Activated T-helper 17 cell treated with anti-CD3 and anti-CD28 coated beads, Interleukin-2, amount 50 U/mL, for 72 hours (primary cell): ENCODE measurements at places on chromosomes 4 and X. TPM values are rescaled to one million over a fixed set of nuclear protein-coding genes. Genes with fewer than 3 reads are reported as not detected.

PF4V1 gene
- not detected for total RNA-seq

PTTG2 gene
- 0.39 TPM for total RNA-seq

ARHGAP10 gene
- total RNA-seq: 14.7 TPM

KLKB1 gene
- 0.67 TPM for total RNA-seq

ZFP42 gene
- total RNA-seq: not detected

GJB1 gene
- total RNA-seq: 0.21 TPM

TCEANC gene
- 3.5 TPM for total RNA-seq

AKAP4 gene
- not detected for total RNA-seq

SMPX gene
- total RNA-seq: not detected

TSPYL2 gene
- 134 TPM for total RNA-seq

PABPC1L2A gene
- not detected for total RNA-seq

- peak; percentile 95 for ATAC-seq
These were observed 8.3 kb upstream of the DAPP1 start for GRCh38 chr4:99808260-99808857.

DNA sequence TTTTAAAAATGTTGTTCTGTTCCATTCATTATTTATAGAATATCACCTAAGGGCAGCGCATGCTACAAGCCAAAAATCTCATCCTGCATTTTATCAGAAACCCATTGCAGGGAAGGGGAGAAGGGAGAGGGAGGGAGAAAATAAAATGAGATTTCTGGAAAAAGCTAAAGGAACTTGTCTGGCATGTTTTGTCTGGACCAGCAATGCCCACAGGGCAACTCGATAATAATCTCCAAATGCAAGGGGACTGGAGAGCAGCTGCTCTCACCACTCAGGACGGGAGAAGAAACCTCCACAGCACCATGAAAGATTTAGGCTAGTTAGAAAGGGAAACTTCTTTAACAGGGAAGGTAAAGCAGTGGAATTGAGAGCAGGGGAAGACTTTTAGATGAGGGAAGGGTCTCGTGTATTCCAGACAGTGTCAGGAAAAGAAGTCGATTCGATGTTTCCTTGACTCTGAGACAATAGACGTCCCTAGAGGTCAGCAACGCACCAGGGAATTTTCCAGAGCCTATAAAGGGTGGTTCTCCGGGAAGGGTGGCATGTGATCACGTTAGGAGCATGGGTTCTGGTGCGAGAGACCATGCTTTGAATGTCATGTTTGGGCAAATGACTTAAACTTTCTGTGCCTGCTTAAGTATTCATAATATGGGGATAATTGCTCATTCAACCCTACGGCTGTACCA, 132.2 kb upstream of the NDP start:
- no peak for ATAC-seq

DNA sequence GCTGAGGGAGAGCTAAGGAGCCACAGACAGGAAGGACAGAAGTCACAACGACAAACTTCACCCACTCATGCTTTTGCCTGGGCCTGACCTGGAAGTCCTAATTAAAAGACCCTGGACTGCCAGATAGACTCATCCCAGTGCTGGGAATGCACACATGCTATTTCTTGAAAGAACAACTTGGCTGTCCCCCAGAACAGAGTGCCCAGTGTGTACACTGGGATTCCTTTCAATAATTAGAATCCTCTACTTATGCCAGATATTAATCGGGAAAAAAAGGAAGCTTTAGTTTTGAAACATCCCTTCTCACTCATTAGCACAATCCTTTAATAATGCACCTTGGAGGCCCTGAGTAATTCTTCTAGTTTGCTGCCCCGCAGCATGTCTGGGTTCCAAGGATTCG, 3.4 kb downstream of the HOPX start:
- no peak for ATAC-seq

DNA sequence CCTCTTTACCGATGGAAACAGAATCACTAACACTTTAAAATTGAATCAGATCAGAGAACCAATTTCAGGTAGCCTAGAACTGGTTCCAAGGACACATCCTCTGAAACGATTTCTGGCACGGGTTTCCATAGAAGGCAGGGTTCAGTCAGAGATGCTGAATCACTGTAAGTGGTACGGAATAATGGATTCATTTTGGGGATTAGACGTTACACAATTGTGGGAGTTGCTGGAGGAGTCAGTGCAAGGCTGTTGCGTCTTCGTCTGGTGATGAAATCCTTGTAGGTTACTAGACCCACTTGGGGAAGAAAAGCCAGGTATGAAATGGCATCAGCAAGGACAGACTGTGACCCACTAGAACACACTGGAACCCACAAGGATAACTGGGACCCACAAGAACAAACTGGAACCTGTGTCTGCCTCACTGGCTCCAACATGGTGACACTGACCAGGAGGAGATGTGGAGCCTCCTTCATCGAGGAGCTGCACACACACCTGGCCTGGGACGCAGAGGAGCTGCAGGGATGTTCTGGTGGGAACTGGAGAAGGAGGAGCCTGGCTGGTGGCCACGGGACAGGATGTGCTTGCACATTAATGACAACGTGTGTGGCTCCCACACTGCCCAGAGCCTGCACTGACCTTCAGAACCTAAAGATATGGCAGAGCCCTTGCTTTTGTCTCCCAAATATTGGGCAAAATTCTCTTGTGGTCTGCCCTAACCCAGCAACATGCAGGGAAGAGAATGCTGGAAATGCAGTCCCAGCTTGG, 105.1 kb downstream of the TRAPPC11 start:
- ATAC-seq: no peak

DNA sequence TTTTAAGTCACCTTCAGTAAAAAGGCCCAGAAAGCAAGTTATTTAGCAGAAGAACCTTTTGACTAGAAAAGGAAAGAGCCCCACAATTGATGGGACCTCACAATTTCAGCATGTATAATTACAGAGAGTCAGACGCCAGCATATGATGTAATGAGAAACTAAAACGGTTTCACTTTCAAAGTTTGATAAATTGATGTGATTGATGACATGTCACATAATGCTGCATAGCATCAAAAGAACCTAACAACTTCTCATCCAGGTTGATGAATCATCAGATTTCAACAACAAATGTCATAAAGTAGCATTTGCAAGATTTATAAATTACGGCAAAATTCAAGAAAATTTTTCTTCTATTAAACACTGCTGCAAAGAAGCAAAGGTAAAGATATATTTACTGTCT, 3.9 kb upstream of the GAR1 start:
- ATAC-seq: no peak

DNA sequence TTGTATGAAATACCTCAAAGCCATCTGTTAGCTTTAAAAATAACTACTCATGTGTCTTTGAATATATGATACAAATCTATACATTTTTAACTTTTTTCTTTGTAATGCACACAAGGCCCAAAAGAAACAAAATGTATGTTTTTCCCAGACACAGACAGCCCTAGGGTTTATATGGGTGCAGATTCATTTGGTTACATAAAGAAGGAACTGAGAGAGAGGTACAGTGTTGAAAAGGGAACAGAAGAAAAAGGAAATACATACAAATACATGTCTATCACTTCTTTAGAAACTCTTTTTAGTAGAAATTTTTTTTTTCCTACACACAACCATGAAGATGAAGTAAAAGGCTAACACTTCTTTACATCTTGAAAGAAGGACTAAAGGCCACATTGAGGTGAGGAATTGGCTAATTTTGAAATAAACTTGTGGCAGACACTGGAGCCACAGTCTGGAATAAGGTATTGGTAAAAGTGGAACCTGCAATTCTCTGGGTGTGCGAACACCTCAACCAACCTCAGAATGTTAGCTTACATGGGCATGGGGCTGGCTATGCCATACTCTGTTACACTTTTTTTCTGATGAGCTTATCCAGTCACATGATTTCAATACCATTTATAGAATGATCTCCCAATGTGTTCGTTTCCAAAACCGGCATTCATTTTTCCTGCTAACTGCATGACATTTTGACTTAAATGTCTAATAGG, 67.9 kb downstream of the FAM47C start:
- ATAC-seq: no peak

- no peak for ATAC-seq
These were observed 96.4 kb downstream of the ATP8A1 start for GRCh38 chr4:42560467-42560861.

DNA sequence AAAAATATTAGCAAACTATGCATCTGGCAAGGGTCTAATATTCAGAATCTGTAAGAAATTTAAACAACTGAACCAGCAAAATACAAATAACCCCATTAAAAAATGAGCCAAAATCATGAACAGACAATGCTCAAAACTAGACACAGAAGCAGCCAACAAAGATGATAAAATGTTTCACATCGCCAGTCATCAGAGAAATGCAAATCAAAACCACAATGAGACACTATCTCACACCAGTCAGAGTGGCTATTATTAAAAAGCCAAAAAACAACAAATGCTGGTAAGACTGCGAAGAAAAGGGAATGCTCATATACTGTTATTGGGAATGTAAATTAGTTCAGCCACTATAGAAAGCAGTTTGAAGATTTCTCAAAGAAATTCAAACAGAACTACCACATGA, 201.3 kb upstream of the CPEB2 start:
- peak; percentile 59 for ATAC-seq

DNA sequence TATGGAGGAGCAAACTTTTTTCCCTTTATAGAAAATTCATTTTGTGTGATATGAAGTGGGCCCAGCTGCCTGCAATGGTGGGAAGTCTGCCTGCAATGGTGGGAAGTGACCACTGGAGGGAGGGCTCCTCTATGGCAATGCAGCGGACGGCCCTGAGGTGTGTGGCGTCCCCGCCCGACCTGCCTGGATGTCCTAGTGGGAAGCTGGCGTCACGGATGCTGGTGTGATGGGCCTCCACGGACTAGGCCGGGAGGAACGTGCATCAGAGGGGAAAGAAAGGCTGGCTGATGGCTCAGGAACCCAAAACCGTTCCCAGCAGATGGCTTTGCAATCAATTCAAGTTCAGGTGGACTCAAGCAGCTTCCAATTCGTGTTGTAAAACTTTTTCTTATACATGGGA, 177.9 kb downstream of the AFAP1 start:
- ATAC-seq: peak; percentile 43
